ENCODE measurements at places on chromosomes 12 and 14.

DNA sequence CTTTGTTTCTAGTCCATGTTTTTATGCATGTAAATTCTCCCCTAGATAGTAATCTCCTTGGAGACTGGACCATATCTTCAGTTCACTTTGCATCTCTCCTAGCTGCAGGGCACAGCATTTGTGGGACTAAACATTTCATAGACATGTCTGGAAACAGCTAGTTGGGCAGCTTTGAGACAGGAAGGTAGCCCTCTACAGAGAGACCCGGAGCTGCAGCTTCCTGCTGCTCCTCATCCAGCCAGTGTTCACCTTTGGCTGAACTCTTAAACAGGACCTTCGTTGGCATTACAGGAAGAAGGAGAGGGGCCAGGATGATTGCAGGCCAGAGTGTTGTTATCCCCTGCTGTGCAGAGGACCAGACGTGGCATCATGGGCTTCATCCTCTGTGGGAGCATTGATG is 52.9 kb downstream of the GNS start:
- no peak for DNase-seq

DNA sequence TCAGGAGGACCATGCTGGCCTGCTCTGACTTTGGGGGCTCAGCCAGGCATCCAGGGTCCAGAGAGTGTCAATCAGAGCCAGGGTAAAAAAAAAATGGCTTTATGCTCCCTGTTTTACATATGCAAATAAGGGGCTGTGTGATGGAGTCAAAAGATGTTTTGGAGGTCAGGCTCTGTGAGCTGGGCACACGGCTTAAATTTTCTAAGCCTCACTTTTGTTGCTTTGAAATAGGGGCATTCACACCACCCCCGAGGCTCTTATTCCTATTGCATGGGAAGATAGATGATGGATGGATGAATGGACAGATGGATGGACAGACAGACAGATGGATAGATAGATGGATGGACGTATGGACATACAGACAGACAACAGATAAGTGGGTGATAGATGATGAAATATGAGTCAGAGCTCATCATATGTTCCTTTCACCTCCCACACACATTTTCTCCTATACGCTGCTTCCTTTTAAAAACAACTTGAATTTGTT is 42.7 kb downstream of the RIN3 start:
- DNase-seq, result peak; percentile 7

- no peak for DNase-seq
Measured at GRCh38 chr12:42761601-42762350, 172.2 kb upstream of the PRICKLE1 start.

- no peak for DNase-seq
Measured at GRCh38 chr12:118326991-118327390, 45.7 kb downstream of the TAOK3 start.

DNA sequence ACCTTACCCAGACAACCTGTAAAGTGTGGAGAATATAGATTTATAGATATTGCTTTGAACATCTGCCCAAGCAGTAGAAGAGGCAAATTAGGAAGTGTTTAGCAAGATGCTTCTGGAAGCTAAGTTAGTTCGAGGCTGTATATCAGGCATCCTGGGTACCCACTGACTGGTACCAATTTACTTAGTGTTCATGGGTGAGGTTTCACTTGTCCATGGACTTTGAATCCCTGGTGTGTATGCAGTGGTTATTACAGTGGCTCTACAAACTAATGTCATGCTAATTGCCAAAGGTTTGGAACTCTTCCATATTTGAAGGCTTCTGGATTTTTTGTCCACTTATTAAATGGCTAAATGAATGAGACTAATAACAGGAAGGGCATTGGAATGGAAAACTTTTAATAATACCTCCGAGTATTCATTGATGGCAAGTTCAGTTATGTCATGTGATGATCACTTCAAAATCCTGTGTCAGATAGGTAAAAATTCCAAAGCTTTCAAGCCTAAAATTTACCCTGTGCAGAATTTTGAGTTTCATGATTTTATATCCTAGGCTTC is at the start of gene OR4E2:
Gene OR4E2 (plus strand): TSS at position 505 of the 555 bp plus-strand sequence. CDS start 11,248 bp downstream, outside the sequence.
- no peak for DNase-seq

DNA sequence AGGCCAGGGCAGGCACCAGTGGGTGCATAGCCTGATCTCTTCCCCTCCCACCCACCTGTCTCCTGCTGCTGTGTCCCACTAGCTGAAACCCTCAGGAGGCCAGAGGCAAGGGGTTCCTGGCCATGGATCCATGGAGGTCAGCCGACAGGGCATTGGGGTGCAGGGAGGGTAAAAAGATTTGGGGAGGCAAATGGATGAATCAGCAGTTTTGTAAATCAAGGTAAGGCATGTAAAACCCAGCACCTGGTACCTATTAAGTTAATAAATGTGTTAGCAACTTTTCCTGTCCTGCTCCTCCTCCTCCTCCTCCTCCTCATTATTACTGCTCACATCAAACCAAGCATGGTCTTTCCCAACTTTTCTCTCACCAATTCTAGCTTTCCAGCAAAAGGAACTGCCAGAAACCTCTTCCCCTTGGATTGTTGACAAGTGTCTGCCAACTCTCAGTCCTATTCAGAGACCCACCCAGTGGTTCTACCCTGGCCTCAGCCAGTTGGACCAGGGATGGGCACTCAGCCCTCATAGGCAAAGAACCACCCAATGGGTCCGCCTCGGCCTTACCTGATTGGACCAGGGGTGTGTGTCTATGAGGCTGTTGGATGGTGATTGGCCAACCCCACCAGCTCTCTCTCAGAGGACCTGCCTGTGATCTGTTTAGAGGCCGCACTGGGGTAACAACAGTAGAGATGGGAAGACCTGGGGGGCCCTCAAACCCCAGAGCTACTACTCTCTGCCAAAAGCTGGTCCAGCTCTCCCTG is 155.7 kb upstream of the GSC start:
- DNase-seq, result no peak

DNA sequence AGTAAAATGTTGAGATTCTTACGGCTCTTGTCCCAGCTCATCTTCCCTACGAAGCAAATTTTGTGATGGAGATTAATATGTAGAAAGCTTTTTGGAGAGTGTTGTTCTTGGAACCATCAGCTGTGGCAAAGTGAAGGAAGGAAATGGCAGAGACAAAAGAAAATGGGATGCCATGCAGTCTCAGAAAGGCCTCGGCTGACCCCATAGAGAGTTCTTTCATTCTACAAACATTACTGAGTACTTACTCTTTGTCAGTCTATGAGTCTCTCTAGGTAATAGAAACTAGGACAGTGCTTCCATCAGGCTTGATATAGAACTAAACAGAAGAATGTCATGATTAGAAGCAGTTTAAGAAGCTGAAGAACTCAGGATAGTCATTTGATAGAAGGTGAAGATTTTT is 134.1 kb downstream of the PLEKHA5 start:
- DNase-seq, result no peak

DNA sequence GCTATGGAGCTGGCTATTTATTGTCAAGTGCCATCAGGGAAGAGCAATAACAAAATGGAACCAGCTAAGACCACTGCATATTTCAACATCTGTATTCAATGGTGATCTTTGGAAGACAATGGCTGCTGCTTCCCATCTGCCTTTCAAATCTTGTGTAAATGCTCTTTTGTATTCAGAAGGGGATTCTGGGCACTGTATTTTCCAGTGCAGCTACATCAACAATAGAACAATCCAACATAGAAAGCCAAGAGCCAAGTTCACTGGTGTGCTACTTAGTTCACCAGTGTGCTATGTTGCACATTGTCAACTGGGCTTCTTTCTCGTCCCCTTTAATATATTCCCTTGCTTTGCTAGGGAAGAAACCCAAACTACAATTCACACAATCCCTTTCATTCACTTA is 128.8 kb upstream of the OR4E1 start:
- DNase-seq, result no peak

DNA sequence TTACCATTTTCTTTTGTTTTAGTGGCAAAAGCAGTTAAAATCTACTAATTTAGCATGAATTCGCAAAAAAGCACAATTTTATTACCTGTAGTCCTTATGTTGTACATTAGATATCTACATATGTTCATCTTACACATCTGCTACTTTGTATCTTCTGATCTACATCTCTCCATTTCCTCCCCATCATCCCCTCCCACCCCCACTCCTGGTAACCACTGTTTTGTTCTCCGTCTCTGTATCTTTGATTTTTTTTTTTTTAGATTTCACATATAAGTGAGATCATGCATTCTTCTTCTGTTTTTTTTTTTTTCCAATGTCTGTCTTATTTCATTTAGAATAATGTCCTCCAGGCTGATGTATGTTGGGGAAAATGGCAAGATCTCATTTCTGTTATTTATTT is 922.7 kb downstream of the VRK1 start:
- DNase-seq, result no peak

GRCh38 chr14:101347893-101348777 is 213.2 kb upstream of the DIO3 start:
- DNase-seq, result no peak

DNA sequence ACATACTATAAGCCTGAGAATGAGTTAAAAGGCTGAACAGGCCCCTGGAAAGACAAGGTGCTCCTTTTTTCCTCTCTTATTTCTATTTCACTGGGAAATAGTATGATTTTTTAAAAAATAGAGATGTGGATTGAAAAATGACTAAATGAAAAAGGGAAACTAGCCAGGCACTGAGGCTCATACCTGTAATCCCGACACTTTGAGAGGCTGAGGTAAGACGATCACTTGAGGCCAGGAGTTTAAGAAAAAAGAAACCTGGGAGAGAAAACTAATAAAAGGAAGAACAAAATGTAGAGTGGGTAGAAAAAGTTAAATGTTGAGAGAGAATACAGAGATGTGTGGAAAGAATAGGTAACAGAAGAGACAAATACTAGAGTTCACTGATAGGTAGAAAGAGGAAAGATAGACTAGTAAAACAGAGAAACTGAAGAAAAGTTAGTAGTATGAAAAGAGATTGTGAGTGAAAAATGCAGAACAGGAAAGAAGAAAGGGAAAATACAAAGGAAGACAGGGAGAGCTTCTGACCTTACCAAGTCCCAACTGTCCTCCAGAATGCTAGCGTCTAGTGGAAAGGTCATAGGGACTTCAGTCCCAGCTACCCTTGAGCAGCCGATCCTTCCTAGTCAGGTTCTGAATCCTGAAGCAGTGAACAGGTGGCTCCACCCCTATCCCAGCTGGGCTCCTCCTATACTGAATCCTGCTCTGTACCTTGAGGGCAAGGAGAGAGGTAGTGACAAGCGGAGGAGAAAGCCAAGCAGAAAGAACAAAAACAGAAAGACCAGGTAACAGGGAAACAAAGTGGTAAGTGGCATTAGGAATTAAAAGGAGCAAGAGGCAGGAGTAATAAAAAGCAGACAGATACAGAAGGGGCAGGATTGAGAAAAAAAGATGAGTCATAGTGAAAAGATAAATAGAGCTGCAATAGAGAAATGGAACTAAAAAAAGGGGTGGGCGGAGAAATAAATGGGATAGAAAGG is 7.3 kb downstream of the TMEM116 start:
- peak; percentile 88 for DNase-seq

GRCh38 chr12:39804898-39805297 is 185.3 kb upstream of the ABCD2 start:
- no peak for DNase-seq

DNA sequence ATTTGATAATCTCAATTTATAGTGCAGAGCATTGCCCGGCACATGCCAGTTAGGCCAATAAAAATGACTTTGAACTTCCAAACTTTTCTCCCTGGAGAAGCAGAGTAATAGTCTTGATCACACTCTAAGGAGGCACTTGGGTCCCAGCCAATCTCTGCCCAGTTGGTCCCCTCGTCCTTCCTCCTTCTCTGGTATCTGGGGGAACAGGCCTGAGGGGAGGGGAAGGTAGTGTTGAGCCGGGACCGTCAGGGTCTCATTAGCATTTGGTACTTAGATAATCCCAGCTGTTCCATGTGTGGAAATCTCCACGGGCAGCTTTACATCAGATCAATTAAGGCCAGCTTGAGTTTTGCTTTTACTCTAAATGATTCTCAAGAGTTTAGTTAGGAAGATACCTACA is 70.1 kb downstream of the ZNF641 start:
- no peak for DNase-seq

DNA sequence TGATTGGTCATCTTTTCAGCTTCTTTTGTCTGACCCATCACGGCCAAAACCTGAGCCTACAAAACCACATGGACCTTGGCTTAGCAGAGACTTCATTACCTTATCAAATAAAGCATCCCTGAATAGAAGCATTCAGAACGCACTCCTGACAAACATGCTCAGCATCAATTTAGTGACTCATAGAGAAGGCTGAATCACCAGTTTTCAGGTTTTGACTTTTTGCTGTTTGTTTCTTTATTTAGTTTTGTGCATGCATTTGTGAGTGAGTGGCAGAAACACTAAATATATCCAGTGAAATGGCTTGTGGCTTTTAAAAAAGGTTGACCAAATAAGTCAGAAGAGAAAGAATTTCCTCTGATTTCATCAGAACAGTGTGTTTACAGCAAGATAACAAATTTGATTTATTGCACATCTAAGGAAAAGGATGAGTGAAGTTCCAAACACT is 19.0 kb upstream of the OVCH1 start:
- DNase-seq, result no peak

DNA sequence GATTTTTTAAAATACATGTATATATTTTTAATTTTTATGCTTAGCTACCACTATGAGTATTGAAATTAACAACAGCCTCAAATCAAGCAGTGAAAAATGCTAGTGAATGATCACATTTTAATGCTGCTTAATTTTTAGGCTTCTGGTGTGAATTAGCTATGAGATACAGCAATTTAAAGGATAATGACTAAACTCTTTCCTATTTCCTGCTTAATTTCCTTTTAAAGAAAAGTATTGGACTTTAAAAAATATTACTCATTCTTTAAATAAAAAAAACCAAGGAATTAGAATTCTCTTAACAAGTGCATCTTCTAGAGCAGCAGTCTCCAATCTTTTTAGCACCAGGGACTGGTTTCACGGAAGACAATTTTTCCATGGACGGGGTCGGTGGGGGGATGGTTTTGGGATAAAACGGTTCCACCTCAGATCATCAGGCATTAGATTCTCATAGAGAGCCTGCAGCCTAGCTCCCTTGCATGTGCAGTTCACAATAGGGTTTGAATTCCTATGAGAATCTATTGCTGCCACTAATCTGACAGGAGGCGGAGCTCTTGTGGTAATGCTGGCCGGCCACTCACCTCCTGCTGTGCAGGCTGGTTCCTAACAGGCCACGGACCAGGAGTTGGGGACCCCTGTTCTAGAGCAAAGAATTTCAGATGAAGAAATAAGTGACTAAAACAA is 18.6 kb upstream of the NTN4 start:
- DNase-seq, result no peak

Measured in DMS53 (cell line).